A549 treated with ZK216348 at 1 μM for 4 hours (cell line): ENCODE measurements at places on chromosomes 11 and 22. TPM values are rescaled to one million over a fixed set of nuclear protein-coding genes. Genes with fewer than 3 reads are reported as not detected.

The OR51I1 gene
- not detected in 5 replicates for total RNA-seq

The PKP3 gene
- total RNA-seq = 23.3 to 42.5 TPM (median 38.8 TPM) in 5 replicates

The APOA4 gene
- not detected in 5 replicates for total RNA-seq

The GGTLC3 gene
- not detected in 5 replicates for total RNA-seq
